Fibroblast of skin of abdomen (primary cell): ENCODE measurements at places on chromosomes 12 and 14.

- DNase-seq = no peak
Observed at GRCh38 chr12:117072106-117072505, 27.1 kb downstream of the TESC start.

DNA sequence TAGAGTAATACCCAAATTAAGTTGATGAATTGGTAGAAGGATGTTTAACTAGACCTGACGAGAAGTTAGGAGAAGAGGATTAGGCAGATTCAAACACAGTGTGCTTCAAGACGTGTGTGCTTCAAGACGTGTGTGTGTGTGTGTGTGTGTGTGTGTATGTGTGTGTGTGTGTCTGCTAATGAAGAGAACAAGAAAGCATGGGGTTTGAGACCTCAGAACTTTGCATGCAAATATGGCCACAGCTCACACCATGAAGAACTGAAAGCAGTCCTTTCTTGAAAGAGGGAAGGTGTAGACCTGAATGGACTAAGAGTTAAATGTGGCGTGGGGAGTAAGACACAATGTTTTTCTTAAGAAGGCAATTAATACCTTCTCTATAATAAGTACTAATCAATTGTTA is 32.5 kb upstream of the SSPN start:
- DNase-seq = no peak

DNA sequence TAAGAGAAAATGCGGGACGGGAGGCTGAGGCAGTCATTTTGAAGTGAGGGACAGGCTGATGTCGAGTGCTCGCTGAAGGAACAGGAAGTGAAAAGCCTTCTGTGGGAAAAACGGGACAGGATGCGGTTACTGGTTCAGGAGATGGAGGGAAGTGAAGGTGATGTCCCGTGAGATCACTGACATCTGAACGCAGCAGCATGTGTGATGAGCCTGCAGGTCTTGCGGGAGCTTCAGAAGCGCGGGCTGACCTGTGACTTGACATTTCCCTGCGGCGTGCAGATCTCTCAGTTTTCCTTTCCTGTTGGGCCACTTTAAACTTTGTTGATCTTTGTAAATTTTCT is 77.8 kb downstream of the DDX51 start:
- no peak for DNase-seq

GRCh38 chr12:31008961-31009840 is 64.5 kb upstream of the DDX11 start:
- no peak for DNase-seq

DNA sequence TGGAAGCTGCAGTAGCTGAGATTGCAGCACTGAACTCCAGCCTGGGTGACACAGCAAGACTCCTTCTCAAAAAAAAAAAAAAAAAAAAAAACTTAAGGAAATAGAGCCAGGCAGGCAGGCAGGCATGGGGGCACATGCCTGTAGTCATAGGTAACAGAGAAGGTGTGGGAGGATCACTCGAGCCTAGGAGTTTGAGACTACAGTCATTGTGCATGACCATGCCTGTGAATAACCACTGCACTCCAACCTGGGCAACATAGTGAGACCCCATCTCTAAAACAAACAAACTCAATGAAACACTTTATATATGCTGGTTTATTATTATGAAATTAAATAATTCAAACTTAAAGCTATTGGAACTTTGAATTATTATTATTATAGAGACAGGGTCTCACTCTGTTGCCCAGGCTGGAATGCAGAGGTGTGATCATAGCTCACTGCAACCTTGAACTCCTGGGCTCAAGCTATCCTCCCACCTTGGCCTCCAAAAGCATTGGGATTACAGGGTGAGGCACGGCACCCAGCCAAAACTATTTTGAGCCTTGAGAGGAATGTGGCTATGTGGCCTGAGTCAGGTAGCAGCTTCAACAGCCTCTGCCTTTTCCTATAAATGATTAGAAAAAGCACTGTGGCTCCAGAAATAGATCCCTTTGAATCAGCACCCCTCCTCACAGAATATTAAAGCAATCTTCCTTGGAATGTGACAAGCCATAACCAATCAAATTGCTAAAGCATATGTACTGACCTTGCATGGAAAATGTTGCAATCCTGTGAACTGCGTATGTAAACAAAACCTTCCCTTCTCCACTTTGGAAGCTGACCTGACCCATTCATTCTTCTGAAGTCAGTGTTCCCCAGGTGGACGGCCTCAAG is 34.7 kb upstream of the YY1 start:
- no peak for DNase-seq

DNA sequence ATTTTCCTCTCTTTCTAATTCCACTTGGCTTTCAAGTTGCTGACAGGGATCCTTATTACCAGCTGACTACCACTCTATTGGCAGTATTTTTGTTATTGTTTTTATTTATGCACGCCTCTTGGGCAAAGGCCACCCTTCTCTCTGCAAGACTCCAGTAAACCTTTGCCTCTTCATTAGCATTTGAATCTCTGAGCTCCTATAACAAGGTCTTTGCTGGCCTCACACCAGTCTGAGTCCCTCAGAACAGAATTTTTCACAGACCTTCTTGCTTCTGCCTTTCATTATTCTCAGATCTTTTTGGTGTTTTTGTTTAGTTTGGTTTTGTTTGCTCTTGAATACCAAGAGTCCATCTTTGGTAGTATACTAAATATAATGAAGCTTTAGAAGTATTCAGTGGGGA is 145.9 kb downstream of the PDZRN4 start:
- no peak for DNase-seq

DNA sequence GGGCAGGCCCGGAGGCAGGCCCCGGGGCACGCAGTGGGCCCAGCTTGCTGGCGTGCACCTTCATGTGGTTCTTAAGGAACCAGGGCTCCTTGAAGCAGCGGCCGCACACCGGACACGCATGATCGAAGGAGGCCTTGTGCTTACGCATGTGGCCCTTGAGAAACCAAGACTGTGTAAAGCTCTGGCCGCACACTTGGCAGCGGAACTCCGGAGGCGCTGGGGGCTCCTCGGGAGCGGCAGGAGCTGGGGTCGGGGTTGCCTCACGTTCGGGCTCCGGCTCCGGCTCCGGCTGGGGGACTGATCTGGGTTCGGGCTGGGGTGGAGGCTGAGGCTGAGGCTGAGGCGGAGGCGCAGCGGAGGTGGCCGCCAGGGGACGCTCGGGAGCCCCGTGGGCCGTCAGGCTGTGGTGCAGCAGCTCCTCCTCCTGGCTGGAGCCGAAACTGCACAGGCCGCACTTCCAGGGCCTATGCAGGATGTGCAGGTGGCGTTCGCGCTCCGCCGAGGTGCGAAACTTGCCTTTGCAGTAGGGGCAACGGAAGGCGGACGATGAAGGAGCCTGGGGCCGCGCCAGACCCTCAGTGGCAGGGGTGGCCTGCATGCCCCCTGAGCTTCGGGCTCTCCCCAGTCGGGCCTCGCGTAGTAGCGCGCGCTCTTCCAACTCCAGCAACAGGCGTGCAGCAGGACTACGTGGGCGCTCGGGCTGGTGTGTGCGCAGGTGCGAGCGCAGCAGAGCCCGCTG is 6.0 kb downstream of the ZNF219 start:
- DNase-seq = peak; percentile 61

- DNase-seq = no peak
Observed at GRCh38 chr12:123059500-123059899, 79.0 kb downstream of the ARL6IP4 start.

DNA sequence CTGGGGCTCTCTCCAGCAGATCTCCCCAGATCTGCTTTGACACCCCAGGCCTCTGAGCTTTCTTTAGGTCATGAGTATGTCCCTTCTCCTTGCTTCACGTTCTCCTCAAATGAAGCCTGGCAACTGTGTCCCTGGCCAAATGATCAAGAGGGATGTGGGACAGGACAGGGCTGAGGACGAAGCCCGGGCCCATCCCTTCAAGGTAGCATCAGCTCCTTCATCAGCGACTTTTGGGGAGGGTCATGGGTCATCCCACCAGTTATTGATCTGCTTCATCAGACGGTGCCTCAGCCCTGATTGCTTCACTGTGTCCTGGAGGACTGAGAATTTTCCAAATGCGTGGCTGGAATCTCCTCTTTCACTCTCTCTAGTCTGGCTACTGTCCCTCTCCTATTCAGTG is 32.3 kb downstream of the ACADS start:
- DNase-seq = no peak

DNA sequence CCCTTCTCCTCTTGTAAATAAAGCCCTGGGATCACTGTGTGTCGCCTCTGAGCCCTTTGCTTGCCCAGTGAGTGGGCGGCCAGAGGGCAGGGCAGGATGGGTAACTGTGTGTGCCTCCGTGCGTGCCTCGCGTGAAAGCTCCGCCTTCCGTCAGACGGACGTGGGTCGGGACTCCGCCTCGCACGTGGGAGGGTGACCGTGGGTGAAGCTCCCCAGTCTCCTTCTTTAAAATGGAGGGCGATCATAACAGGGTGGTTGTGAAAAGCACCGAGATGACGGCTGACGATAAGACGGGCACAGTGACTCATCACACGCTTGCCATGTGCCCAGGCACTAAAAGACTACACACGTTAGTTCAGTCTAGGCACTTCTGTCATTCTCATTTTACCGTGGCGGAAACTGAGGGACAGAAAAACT is 9.2 kb downstream of the PHB2 start:
- DNase-seq = no peak

DNA sequence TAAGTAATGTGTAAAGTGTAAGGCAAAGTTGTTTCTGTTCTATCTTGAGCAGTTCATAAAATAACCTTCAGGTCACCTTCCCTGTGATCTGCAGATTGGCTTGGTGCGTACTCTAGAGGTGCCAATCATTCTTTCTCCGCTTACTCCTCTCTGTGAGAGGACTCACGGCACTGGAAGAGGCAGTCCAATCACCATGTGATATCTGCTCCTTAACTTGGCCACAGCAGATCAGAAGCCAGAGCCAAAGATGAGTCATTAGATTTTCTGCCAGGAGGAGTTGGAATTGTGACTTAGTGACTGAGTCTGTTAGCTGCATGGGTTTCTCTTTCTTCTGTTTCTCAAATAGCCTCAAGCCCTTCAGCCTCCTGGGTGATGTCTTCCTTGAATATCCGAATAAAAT is 165.5 kb downstream of the SLC41A2 start:
- DNase-seq = peak; percentile 83

DNA sequence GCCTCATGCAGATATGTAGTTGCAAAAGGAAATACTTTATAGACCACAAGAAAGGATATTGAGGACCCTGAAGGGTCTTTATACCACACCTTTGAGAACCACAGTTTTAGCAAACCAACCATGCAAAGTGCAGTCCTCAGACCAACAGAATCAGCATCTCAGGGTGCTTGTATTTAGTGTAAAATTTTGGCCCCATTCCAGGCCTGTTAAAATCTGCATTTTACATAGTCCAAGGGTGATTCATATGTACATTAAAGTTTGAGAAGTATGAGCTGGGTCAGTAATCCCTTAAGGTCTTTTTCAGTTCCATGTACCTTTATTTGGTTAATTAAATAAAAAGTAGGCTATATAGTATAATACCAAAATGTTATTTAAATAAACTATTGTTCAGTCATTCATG is 91.2 kb downstream of the WNK1 start:
- DNase-seq = peak; percentile 80

GRCh38 chr14:88866305-88866704 is 41.9 kb downstream of the TTC8 start:
- peak; percentile 36 for DNase-seq

DNA sequence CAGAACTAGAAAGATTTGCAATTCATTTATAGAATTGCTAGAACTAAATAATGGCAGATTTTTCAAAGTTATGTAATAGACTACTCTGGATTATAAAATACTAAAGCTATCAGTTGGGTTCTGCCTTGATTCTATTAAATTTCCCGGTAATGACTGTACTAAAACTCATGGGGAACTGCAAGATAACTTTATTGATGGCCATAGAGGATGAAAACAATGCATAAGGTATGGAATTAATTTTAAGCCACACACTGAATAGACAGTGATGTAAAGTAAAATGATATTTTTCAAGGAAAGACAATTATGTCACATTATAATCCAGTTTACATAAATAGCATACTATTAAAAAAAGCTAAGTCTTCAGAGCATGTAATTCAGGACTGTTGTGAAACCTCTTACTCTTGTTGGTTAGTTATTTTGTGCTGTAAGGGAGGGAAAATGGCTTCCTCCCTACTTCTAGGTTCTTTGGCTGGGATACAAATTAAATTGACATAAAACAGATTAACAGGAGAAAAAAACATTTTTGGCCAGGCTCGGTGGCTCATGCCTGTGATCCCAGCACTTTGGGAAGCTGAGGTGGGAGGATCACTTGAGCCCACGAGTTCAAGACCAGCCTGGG is 134.4 kb upstream of the AMIGO2 start:
- DNase-seq = no peak

GRCh38 chr12:89225401-89225800 is 126.9 kb downstream of the DUSP6 start:
- peak; percentile 43 for DNase-seq

- DNase-seq = no peak
Observed at GRCh38 chr12:60845696-60846095, 1249.9 kb downstream of the SLC16A7 start.

DNA sequence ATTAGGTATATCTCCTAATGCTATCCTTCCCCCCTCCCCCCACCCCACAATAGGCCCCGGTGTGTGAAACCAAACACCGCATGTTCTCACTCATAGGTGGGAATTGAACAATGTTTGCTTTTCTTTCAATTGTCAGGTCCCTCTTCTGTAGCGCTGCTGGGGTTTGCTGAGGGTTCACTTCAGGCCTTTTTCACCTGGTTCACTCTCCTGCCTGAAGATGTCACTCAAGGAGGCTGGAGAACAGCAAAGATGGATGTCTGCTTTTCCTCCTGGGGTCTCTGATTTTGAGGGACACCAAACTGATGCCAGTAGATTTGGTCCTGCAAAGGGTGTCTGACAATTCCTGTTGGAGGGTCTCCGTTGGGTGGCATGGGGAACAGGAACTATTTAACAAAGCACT is 35.8 kb downstream of the KLRK1 start:
- DNase-seq = no peak

- DNase-seq = peak; percentile 69
Observed at GRCh38 chr12:126667339-126667738, 1599.6 kb upstream of the TMEM132C start.

- DNase-seq = peak; percentile 61
Observed at GRCh38 chr12:106341086-106341877, 16.3 kb upstream of the POLR3B start.

DNA sequence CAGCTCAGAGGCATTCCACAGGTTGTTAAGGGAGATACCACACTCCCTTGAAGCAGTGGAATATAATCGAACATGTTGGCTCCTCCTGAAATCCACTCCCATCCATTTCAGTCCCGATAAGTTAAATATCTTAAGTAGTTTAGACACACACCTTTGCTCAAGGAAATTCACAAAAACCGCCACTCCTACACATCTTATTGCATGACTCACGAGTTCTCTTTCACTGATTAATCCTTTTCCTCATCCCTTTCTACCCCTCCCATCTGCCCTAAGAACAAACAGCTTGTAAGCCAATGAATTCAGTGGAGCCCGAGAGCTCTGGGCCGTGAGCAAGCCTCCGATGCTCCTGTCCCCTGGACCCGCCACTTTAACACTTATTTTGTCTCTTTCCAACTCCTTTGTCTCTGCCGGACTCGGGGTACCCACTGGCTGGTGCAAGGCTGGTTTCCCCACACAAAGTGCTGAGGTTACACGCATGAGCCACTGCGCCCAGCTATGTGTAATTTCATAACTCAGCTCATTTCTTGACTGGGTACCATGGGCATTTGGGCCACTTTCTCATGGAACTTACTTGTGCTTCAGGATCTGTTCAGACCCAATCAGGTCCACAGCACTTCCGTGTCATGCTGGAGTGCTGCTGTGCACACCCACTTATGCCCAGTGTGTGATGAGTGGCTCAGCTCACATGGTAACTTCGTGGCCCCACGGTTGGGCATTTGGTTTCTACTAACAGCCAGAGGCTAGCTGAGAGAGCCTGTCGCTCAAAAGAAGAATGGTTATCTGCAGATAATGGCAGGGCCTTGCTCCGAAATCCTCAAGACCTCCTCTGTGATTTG is 171.8 kb upstream of the ALG10B start:
- DNase-seq = no peak
